ENCODE measurements at places on chromosomes 3 and 15.

GRCh38 chr3:27596334-27596841, 112.2 kb upstream of the SLC4A7 start:
- DNase-seq = peak; percentile 38

GRCh38 chr3:50604628-50605588, 6.7 kb downstream of the CISH start:
- no peak for DNase-seq

DNA sequence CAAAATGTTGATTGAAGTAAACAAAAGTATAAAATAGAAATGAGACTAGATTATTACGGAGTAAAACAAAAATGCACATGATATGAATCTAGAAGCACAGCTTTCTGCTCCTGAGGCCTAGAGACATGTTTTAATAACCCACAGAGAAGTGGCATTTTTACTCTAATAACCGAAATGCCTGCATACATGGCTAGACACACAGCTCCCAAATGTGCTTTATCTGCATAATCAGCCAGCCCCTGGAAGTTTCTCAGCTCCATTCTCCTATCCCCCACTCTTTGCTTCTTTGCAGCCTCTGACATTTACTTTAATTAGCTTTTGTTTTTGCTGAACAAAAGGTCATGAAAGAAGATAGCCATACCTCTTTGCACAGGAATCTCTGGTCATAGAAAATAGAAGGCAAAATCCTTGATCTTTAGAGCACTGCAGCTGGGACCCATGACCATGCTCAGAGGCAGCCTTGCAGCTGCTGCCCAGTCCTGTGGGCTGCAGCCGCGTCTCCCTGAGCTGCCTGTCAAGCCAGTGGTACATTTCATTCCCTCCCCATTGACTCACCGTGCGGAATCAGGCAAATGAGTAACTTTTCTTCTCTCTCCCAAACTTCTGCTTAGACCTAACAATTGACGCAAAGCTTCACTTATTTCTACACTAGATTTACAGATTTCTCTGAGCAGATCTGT, at the start of gene VEPH1:
Gene VEPH1, minus strand, starts transcription at position 501 of the 680 bp plus-strand sequence. CDS start 8,067 bp downstream, outside the sequence.
- peak; percentile 81 for DNase-seq

DNA sequence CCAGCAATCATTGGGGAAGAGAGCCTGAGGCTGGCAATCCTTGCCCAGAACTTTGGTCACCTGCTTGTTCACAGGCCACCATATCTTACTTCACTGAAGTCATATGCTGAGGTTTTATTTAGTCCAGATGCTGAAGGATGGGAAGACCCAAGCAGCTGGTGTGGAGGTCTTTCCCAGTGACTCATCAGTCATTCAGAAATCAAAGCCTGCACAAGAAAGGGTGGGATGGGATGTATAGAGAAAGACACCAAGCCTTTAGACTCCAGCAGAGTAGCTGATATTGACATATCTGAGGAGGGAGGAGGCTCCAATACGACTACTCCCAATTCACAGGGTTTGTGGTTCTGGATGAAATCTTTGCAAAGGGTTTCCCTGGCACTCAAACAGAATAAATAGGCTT, 13.0 kb upstream of the PHLDB2 start:
- DNase-seq = no peak

GRCh38 chr3:172137287-172138192, 98.2 kb downstream of the FNDC3B start:
- no peak for DNase-seq

DNA sequence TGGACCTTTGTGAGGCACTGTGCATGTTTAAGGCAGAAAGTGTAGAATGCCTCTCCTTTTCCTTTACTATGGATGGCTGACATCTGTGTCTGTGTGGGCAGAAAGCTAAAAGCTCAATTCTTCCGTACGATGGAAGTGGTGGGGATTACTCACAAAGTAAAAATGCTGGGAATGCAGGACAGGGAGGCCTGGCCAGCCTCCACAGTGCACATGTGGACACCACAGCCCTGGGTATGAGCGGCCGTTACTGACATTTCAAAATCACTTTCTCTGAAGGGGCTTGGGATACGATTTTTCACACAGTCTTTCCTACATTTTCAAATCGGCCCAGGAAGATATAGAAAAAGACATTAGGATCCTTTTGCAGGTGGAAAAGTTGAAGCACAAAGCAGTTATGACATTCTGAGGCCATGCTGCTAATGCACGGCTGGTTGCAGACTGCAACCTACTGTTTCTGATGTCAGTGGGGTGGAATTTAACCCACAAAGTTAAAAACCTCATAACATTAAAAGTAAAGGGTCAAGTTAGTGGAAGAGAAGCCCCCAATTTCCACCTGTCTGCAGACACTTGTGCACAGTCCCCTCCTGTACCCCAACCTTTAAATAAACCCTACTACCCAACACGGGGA, 27.9 kb downstream of the EHD4 start:
- peak; percentile 85 for DNase-seq

GRCh38 chr3:72102112-72102616, 317.2 kb upstream of the PROK2 start:
- DNase-seq = peak; percentile 33

- DNase-seq = no peak
Observed at GRCh38 chr3:9101286-9101685, 138.0 kb upstream of the RAD18 start.

DNA sequence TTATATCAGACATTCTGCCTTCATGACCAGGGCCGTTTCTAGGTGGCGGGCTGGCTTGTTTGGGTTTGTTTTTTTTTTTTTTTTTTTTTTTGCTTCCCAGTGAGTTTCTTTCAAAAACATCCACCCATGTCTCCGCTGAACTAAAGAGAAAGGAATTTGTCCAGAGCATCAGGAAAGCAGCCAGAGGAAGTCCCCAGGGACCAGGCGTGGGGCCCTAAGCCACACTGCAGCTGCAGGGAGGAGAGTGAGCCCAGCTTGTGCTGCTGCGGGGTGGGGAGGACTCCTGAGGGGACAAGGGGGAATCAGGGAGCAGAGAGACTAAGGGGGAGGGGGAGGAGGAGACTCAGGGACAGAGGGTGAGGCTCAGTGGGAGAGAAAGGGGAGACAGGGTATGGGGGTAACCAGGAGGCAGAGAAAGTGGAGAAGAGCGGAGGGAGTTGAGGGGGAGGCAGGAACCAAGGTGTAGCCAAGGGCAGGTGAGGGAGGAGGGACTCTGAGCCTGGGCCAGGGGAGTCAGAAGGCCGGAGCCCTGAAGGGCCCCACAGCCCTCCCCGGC, 49.5 kb downstream of the CYP11A1 start:
- DNase-seq = peak; percentile 81

DNA sequence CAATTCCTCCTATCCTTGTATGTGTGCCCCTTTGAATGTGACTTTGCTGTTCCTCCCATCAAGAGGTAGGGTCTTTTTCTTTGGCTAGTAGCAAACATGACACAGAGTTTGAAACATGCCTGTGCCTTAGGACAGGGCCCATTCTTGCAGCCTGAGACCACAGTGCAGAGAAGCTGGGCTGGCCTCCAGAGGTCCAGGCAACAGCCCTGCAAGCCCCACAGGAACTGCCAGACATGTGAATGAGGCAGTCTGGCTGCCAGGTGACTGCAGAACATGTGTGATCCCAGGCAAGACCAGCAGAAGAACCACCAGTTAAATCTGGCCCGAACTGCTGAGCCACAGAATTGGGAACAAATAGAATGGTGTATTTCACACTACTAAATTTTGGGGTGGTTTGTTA, 1.2 kb upstream of the HGD start:
- DNase-seq = no peak

GRCh38 chr15:73985101-73985873, 6.8 kb downstream of the STOML1 start:
- no peak for DNase-seq

GRCh38 chr3:55557549-55557948, 70.4 kb upstream of the WNT5A start:
- peak; percentile 61 for DNase-seq

GRCh38 chr3:29759411-29760225, 478.7 kb downstream of the RBMS3 start:
- no peak for DNase-seq

- no peak for DNase-seq
Observed at GRCh38 chr15:74790080-74790916, 8.4 kb downstream of the CSK start.

DNA sequence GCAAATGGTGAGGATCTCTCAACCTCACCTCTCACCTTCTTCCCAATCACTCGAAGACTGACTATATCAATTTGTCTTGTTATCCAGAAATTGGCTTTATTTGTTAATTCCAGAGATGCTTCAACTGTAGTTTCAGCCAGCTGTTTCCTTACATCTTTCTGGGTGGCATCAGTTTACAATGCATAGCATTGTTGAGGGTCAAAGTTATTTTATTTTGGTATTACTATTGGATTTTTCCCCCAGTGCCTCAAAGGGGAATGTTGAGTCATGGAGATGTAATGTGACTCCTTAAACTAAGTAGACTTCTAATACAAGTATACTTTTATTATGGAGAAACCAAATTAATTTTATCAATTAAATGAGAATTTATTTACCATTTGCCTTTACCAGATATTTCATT, 351.6 kb downstream of the TIGIT start:
- no peak for DNase-seq

DNA sequence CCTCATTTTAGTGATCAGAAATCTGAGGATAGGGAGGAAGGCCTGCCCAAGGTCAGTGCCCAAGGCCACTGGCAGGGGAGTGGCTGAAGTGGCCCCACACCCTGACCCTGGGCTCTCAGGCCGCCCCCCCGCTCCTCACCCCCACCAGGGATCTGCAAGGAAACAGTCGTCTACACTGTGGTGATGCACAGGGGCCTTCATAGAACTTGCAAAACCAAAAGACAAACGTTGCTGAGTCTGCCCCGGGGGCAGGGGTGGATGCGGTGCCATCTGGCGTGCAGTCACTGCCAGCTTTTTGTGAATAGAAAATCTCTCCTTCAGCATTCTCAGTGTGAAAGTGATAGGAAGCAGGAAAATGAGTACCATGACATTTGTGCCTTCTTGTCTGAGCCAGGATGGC, 41.3 kb downstream of the WHAMM start:
- DNase-seq = no peak

- no peak for DNase-seq
Observed at GRCh38 chr3:126415661-126416591, 21.2 kb downstream of the CFAP100 start.

DNA sequence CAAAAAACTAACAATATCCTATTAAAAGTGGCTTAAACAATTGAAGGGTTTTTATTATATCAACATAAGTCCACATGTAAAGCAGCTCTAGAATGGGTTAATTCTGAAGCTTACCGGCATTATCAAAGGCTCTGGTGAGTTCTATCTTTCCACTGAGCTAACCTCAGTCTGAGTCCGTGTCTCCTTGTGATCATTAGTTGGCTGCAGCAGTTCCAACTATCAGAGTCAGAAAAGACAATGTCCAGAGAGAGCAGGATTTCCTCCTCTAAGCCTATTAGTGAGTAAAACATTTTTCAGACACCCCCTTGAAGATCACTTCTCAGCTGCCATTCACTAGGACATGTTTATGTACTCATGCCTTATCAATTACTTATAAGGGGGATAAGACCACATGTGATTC, 49.9 kb downstream of the DHX36 start:
- DNase-seq = no peak

DNA sequence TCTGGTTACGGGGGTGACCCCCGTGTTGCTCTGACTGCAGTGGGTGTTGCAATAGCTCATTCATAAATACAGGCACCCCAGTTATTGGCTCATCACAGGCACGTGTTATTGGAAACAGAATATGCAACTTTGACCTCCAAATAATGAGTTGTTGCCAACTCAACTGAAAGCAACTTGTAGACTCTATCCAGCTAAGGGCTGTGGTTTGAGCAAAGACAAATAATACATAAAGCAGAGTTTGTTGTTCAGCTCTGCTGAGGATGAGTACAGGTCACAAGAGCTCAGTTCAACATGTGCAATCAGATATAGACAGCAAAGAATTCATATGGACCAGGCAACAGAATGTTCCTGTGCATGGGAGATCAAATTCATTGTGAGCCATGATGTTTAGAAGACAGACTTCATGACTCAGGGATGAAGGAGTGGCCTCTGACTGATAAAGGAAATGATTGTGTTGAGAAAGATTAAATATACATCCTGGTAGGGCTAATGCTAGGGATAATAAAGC, 87.6 kb upstream of the LRIG1 start:
- no peak for DNase-seq

DNA sequence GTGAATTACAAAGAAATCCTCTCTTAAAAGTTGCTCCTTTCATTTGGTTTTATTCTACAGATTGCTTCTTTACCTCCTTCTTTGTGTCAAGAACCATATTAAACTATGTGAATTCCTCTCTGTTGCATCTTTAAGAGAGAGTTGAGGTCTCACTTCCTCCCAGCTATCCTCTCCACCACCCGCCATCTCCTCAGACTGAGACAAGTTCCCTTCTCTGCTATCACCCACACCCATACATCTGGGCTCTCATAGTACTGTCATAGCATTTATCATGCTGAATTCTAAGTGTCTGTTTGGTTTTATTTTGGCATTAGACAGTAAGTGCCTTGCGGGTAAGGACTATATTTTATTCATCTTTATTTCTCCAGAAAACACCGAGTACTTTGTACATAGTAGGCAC, 54.2 kb downstream of the B3GALNT1 start:
- DNase-seq = no peak

DNA sequence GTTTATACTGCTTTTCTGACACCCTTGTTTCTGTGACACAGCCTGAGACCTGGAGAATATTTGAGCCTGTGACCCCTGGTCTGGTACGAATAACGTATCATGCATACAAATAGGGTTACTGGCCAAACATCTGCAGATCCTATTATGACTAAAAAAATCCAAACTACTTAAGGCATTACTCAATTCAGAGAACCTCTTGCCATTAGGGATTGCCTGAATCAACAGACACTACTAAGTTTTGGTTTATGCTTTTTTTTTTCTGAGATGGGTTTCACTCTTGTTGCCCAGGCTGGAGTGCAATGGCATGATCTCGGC, 35.4 kb downstream of the OSBPL10 start:
- DNase-seq = peak; percentile 39

- DNase-seq = no peak
Observed at GRCh38 chr15:61527836-61528580, 298.9 kb upstream of the RORA start.

- no peak for DNase-seq
Observed at GRCh38 chr15:23762026-23762425, 74.9 kb upstream of the NDN start.

DNA sequence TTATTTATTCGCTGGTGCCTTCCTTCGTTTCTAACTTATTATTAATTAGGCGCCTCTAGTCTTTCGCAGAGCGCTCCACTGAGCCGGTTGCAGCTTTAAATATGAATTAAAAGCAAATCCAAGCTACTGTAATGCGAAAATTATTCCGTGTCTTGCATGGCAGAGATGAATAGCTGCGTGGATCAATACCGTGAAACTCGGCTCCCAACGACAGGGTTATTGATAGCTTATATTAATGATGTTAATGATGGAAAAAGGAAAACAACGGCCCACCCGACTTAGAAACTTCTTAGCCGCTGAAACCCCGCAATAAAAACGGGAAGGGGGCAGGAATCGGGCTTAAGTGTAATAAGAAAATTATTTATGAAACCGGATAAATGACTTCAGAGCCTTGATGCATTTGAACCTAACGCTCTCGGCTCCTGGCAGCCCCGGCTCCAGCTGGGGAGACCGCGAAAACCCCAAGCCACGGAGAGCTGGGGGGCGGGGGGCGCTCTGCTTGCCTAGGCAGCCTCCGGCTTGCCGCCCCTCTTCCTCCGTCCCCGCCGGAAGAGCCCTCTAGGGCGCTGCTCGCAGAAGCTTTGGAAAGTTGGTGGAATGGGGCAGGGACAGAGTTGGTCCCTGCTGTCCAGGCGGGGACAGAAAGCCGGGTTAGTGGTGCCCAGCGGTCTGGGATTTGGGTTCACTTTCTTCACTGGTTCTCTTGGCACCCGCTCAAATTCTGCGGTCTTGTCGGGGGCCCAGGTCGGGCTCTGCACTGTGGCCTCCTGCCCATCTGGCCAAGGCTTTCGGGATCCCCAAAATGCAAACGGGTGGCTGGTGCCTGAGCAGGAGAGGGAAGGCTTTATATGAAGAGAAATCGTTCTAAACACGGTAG, 7.7 kb upstream of the ONECUT1 start:
- DNase-seq = no peak

Measured in trophoblast cell (in vitro differentiated cells and primary cell).